ENCODE measurements at places on chromosomes 11 and 22.

DNA sequence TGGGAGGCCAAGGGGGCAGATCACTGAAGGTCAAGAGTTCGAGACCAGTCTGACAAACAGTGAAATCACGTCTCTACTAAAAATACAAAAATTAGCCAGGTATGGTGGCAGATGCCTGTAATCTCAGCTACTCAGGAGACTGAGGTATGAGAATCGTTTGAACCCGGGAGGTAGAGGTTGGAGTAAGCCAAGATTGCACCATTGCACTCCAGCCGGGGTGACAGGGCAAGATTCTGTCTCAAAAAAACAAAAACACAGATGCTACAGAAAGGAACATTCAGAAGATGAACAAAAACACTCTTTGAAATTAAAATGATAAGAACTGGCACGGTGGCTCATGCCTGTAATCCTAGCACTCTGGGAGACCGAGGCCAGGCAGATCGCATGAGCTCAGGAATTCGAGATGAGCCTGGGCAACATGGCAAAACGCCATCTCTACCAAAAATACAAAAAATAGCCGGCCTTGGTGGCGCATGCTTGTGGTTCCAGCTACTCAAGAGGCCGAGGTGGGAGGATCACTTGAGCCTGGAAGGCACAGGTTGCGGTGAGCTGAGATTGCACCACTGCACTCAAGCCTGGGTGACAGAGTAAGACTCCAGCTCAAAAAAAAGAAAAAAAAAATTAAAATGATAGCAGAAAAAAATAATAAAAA lies 8.5 kb downstream of the RAB6A start:
- no peak for DNase-seq

- no peak for DNase-seq
Measured at GRCh38 chr11:123439616-123440015, 9.5 kb downstream of the GRAMD1B start.

GRCh38 chr22:33007485-33007884 lies 50.7 kb downstream of the SYN3 start:
- DNase-seq = no peak

- no peak for DNase-seq
Measured at GRCh38 chr11:35138606-35138942, 397 bp upstream of the CD44 start.

GRCh38 chr11:60767388-60767811 lies 10.7 kb downstream of the MS4A15 start:
- no peak for DNase-seq

DNA sequence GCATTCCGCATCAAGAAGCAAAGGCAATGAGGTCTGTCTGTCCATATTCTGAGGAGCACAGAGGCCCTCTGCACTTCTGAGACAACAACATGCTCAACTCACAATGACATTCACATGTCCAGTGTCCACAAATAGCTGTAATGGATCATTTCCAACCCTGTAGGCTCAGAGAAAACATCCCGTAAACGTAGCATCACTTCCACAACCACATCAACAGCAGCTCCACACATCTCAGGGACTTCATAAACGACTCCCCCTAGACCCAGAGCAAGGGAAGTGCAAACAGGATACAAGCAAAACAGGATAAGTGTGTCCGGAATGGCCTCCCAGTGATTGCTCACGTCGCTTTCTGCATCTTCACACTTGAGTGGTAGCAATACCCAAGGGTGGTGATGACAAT lies 100.2 kb downstream of the SYN3 start:
- no peak for DNase-seq

- no peak for DNase-seq
Measured at GRCh38 chr22:19039796-19040280, 82.4 kb downstream of the DGCR2 start.

DNA sequence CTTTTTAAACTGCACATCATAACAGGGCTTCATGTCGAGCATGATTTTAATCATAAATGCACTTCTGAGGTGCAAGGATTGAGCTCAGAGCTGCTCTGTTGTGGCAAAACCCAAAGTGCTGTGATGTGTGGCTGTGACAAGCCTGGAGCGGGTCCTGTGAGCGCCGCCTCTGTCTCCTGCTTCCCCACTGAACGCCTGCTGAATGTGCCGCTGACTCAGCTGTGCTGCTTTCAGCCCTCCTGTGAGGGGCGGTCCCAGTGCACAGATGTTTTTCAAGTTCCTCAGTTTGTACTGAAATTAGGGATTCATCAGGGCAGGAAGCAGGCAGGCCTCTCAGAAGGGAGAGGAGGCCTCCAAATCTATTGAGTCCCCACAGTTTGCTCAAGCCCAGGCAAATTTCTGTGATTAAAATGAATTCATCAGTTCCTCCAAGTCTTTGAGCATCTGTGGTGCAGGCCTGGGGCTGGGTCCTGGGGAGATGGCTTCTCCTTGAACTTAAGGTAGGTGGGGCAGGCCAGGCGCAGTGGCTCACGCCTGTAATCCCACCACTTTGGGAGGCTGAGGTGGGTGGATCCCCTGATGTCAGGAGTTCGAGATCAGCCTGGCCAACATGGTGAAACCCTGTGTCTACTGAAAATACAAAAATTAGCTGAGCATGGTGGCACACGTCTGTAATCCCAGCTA lies 3.0 kb upstream of the GTSE1 start:
- DNase-seq = no peak

GRCh38 chr11:72642043-72642883 lies 32.0 kb downstream of the PDE2A start:
- no peak for DNase-seq

- DNase-seq = no peak
Measured at GRCh38 chr22:18990355-18991137, 54.5 kb upstream of the PRODH start.

DNA sequence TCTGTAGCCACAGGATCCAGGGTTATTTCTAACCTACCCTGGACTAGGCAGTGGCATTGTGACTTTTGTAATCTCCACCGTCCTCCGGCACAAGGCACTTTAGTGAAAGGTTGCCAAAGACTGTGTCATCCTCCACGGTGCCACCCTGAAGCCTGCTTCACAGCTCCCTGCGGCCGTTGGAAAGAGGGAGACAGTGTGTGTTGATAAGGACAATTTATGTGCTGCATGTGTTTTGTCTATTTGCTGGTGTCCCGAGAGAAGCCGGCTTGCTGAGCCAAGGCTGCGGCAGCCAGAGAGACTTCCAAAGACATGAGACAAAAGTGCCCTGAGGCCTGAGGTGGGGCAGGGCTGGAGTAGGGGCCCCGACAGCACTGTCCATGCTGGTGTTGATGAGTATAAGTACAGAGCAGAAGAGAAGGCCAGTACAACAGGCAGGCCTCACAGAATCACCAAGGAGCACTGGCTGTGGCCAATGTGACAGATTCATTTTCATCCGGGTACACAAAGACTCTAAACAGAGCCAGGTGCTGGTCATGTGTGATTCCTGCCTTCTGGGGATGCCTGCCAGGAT lies 40.9 kb downstream of the GALNT18 start:
- DNase-seq = no peak

GRCh38 chr22:25824828-25825423 lies 82.9 kb downstream of the MYO18B start:
- no peak for DNase-seq

- no peak for DNase-seq
Measured at GRCh38 chr11:3745161-3745560, 52.2 kb downstream of the NUP98 start.

DNA sequence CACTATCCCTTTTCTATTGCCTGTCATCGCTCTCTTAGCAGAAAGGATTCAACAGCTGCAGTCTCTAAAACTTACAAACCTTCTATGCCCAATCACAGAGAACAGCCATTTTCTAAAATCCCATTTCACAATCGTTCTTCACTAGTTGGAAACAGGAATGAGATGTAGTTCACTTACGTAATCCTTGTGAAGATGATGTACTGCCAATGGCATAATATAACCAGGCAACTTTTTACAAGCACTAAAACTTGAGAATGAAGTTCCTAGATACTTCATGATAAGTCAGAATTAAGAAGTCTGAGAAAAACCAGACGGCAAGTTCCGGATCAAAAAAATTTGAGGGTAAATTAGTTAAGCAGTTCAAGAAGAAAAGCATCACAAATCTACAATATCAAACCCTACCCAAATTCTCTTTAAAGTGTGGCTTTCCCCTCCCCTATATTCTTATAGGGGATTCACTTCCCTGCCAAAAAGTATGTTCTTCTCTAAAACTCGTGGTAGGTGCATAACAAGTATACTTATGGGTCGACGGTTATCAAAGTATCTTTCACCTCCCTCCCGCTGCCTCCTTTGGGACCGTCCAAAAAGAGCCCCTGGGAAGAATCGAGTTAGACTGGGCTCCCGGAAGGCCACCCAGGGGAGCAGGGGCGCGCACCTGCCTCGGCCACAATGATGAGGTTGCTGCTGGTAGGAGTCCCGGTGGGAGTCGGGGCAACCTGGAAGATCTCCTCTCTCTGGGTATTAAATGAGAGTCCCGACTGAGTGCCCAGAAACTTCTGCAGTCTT lies 666 bp downstream of the MSANTD4 start:
- no peak for DNase-seq

- DNase-seq = peak; percentile 88
Measured at GRCh38 chr11:46290598-46291309, 13.3 kb downstream of the CREB3L1 start.

GRCh38 chr11:123797114-123797513 lies 9.0 kb downstream of the OR6M1 start:
- DNase-seq = no peak

DNA sequence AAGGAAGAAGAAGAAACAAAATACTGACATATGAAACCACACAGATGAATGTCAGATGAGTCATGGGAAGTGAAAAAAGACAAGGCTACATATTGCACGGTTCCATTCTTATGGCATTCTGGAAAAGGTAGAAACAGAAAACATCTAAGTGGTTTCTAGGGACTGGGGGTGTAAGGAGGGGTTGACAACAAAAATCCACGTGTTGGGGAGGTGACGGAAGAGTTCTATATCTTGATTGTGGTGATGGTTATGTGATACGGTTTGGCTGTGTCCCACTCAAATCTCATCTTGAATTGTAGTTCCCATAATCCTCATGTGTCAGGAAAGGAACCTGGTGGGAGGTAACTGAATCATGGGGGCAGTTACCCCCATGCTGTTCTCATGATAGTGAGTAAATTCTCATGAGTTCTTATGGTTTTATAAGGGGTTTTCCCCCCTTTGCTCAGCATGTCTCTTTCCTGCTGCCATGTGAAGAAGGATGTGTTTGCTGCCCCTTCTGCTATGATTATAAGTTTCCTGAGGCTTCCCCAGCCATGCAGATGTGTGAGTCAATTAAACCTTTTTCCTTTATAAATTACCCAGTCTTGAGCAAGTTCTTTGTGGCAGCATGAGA lies 6.4 kb upstream of the ARFGAP3 start:
- DNase-seq = no peak

DNA sequence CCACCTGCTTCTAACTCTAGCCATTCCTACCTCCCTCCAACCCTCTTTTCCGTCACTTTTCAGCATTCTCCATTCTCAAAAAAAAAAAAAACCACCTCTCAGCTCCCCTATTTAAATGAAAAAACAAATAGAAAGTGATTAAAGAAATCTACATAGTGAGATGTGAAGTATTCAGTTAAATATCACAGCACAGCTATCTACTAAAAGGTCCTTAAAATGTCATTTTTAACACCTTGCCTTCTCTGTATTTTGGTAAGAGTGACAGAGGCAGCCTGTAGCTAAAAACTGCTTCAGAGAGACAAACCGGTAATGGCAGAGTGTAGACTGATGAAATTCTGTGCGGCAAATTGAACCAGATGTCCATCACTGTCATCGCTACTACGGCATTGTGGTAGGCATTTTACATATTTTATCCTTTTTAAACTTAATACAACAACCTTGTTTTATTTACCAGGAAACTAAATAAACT lies 346 bp upstream of the ALG9 start:
- DNase-seq = no peak

DNA sequence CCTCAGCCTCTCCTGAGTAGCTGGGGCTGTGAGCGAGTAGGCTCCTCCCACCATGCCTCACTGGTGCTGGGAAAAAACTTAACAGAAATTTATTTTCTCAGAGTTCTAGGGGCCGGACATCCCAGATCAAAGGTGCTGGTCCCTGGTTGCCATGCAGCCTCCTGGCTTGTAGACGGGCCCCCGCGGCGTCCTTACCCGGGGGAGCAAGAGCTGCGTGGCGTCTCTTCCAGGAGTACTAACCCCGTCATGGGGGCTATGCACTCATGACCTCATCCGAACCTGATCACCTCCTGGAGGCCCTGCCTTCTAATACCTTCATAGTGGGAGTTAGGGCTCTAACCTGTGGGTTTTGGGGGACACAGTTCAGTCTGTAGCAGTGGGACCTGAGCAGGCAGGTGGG lies 2.6 kb downstream of the TRABD start:
- DNase-seq = no peak

GRCh38 chr22:41263704-41264103 lies 22.3 kb downstream of the RANGAP1 start:
- DNase-seq = no peak

GRCh38 chr22:44181033-44181911 lies 547 bp downstream of the PARVG start:
- no peak for DNase-seq

DNA sequence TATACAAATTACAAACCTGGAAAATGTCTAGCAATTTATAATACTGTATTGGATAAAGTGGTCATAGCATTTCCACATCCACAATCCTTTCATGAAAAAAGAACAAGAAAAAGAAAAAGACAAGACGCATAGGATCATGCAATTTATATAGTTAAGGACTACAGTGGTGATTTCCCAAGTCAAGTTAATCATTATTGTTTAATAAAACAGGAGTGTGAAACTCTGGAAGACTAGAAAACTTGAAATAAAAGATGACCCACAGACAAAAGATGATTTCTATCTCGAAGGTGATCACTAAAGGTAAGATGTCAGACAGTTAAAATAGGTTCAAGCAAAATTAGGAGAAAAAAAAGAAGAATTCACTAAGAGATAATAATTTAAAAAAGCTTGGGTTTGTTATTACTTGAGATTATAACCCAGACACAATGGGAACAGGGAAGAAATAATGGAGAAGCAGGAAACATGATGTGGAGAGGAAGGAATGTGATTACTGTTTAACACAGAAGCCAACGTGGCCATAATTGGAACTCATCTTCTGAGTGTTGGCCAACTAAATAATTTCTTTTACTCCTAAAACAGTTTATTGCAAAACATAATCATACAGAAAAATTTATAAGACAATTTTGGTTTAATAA lies 441.2 kb upstream of the ANO3 start:
- DNase-seq = no peak

DNA sequence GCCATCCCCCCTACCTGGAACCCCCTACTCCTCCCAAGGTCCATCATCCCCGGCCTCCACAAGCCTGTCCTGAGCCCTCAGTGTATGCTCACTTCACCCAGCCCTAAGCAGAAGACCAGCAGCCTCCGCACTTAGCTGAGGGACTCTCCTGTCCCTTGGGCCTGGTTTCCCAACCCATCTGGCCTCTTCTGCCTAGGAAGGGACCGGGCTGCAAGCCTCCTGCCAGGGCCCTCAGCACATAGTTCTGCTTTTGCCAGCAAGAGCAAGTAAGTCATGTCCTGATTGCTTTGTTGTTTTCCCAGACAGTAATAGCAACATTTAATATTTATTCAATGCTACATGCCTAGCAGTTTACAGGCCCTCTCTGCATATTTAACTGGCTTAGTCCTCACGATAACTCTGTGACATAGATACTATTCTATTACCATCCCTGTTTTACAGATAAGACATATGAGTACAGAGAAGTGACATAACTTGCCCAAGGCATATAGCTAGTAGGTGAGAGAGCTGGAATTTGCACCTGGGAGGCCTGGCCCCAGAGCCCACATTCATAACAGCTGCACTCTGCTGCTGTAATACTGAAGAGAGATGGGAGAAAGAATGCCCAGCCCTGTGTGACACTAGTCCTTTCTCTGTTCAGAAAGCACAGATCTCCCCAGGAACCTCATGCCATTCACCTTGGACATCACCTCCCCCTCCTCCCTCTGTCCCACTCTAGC lies 139.2 kb downstream of the PARVA start:
- DNase-seq = no peak

Data from RWPE2 (cell line).